ENCODE measurements at places on chromosomes 3 and 15.

DNA sequence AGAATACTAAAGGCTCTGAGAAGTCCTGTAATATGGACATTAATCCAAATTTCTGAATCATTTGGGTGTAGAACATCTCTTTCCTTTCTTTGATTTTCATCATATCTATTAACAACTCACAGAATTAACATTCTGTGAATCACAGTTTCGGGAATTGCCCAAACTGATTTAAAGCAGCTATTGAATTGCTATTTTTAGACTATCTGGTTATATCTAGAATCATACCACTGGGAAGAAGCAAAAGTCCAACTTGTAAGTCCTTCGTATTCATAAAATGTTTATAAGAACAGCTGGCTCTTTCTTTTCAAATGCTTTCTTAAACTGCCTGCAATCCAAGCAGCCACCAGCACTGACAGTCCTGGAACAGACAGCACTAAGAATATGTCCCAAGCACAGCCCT lies 733.0 kb downstream of the NTRK3 start:
- DNase-seq: no peak

DNA sequence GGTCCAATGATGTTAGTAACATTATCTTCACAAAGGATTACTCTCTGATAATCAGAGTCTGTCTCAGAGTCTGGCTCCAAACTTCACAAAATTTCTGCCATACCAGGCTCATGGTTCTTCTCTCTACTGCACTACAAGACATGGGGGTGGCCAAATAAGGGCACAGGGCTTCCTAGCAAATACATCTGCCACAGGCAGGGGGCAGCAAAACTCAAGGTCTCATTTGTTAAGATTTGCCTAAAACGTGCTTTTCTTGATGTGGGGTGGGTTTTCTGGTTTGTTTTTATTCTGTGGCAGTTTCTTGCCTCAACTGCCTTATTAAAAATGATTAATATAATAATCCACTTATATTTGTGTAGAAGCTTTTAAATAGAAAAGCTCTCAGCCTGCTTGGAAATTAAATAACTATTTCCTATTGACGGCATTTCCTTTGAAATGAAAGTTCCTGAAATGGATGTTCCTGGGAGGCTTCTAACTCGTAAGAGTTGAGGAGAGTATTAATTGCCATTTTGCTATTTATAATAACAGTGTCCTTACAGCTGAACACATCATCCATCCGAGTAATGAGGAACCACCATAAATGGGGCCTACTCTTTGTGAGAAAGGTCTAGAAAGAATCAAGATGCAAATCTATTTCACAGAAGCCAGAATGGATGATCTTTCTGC lies 53.8 kb downstream of the SST start:
- peak; percentile 78 for DNase-seq

- DNase-seq: peak; percentile 2
Observed at GRCh38 chr3:197398286-197398878, 100.0 kb upstream of the DLG1 start.

DNA sequence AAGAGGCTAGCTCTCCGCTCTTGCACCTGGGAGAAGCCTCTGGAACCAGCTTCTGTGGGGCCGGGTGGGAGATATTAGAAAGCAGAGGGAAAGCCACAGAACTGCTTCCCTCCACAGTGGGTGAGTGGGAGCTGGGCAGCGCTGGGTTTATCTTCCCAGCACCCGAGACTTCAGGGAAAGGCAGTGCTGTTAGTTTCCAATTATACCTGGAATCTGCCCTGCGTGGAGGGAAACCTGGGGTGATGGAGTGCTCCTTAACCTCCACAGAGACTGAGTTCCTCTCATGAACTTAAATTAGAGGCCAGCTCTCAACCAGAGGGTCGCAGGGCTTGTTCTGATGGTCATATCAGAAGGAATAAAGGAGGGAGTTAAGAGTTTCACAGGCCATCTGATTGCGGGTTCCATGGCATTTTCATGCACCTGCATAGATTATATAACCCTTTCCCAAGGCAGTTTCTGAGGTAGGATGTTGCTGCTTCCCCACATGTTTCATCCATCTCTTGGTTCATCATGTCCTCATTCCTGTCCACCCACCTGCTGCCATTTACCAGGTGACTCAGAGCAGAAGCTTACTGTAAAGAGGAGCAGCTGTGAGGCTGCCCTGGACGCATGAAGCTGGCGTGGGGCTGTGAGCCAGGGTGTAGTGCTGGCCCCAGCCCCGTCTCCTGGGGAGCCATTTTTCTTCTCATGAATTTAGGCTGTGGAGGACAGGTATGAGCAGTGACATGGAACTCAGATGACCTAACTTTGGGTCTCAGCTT lies 42.5 kb downstream of the CA12 start:
- no peak for DNase-seq

GRCh38 chr3:112007633-112008032 lies 8.9 kb downstream of the TAGLN3 start:
- DNase-seq: peak; percentile 24

DNA sequence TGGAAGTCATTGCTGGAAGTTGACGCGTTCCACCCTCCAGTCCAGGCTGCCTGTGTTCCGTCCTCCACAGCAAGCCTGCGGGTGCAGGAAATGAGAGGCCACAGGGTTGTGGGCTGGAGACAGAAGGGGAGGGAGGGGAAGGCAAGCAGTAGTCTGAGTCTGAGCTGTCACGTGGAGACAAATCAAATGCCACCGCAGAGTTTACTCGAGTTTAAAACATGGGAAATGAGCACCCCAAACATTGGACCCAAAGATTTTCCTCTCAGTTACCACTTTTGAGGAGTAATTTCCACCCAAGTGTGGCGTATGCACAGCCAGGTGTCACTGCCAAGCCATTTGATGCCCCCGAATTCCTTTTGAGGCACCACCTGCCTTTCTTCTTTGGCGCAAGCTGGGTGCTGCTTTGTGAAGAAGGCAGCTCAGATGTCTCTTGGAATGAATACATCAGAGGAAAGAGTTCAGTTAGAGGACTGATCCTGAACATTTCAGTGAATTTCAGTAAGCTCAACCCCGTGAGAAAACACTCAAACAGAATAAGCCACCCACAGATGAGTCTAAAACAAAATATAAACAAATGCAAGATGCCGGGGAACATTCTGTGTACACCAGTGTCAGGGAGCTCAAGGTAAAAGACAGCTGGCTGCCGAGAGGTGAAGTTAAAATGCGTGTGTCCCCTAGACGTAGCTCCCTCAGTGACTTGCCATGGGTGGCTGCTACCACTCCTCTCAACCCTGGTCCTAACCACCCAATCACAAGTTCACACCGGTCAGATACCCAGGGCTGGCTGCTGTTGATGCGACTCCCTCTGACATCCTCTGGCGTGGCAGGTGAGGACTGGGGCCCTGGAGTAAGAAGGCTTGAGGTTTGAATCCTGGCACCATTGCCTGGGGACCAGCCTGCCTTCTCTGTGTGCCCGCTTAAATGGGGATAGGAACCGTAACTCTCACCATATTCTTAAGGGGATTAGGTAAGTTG lies 203.8 kb downstream of the UACA start:
- peak; percentile 59 for DNase-seq

DNA sequence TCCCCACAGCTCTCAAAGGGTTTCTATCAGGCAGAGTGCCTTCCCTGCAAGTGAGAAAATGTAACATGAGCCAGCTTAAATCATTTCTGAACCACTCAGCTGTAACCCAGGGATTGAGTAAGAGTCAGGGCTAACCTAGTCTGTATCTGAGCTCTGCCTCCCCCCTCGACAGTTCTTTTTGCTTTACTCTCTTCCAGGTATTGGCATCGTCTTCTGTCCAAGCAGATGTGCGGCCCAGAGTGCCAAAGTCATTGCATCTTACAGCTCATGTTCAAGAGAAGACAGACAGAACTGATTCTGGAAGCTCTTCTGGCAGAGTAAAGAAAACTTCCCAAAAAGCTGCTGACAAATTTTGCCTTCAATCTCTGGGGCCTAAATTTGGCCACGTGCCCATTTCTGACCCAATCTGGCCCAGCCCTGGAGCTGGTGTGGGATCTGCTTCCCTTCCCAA lies 74.8 kb downstream of the ABHD5 start:
- DNase-seq: peak; percentile 55

GRCh38 chr3:57068437-57069089 lies 8.1 kb downstream of the SPATA12 start:
- DNase-seq: peak; percentile 84
